ENCODE measurements at places on chromosomes 2 and 18.

- no peak for DNase-seq
These were observed 74.2 kb downstream of the TNS1 start for GRCh38 chr2:217928324-217929181.

GRCh38 chr2:46320141-46320567 is 22.9 kb downstream of the EPAS1 start:
- no peak for DNase-seq

DNA sequence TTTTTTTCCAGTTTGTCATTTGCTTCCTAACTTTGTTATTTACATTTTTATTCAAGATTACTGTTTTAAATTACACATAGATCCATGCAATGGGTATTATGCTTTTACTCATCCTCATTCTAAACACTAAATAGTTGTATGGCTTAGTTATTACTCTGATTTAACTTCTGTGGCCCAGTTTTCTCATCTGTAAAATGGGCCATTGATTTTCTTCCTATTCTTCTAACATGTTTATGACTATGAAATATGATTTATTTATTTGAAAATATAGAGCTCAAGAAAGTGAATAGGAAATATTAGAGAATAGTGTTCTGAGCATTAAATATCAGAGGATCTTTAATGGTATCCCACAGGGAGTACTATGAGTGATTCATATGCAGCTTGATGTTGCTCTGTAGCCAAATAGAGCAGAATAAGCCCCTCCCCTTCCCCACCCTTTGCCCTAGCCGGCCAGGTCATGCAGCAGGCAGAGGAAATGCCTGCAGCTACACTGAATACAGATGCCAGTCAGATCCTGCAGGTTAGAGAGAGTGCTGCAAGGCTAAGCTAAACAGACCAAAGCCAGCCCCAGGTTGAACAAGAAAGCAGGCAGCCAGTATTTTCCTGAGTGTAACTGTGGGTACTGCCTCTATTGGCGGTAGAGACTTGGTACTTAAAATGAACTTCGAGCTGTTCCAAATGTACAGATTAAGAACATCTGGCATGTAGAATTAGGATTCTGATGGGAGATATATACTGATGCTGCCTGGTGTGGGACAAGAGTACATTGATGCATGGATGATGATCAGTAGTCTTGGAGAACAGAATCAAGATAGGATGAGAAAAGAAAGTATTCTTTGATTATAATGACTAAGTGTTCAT is 11.7 kb upstream of the ACYP2 start:
- peak; percentile 81 for DNase-seq

- DNase-seq = no peak
These were observed 7.8 kb downstream of the SLC66A2 start for GRCh38 chr18:79943608-79944125.

GRCh38 chr2:33190393-33190937 is 243.7 kb downstream of the LTBP1 start:
- DNase-seq = no peak

GRCh38 chr2:197889041-197889440 is 84.6 kb downstream of the PLCL1 start:
- DNase-seq = no peak

GRCh38 chr2:100852999-100853908 is 33.3 kb downstream of the NPAS2 start:
- DNase-seq = no peak

- DNase-seq = no peak
These were observed 805 bp downstream of the SNORC start for GRCh38 chr2:232870766-232871371.

- DNase-seq = no peak
These were observed 794.8 kb downstream of the SATB2 start for GRCh38 chr2:198662905-198663304.

GRCh38 chr2:55010915-55011314 is 39.3 kb downstream of the RTN4 start:
- no peak for DNase-seq

- no peak for DNase-seq
These were observed 141.5 kb downstream of the FBXO15 start for GRCh38 chr18:74006143-74006542.

- no peak for DNase-seq
These were observed 15.6 kb upstream of the PSD4 start for GRCh38 chr2:113157897-113158753.

DNA sequence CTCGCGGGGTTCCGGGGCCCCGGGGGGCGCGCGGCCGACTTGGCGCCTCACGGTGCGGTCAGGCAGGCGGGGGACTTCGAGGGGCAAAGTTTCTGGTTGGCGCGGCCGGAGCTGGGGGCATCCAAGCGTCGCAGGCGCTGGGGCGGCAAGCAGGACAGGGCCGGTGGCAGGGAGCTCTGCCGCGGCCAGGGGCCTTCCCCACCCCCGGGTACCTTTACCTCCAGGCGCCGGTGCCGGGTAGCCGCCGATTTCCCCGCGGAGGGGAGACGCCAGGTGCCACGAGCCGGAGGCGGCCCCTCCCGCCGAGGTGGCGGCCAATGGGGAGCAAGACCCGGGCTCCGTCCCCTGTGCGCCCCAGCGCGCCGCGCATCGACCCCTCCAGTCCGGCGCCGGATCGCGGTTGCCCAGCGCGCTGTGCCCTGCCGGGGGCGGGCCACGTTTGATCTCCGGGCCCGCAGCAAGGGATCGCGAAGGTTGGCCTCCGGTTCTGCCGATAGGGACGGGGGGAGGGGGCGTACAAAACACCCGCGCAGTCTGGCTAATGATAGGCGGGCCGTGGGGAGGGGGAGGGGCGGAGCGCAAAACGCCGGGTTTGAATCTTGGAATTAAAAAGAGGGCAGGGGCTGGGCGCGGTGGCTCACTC is at the start of gene ST8SIA5:
TSS of gene ST8SIA5 (minus strand) at position 495 of the 643 bp plus-strand sequence. CDS start 545 bp downstream, outside the sequence.
- DNase-seq = no peak

GRCh38 chr2:60872510-60872928 is 8.9 kb upstream of the REL start:
- no peak for DNase-seq

GRCh38 chr2:215171151-215171550 is 32.7 kb upstream of the ABCA12 start:
- DNase-seq = no peak

DNA sequence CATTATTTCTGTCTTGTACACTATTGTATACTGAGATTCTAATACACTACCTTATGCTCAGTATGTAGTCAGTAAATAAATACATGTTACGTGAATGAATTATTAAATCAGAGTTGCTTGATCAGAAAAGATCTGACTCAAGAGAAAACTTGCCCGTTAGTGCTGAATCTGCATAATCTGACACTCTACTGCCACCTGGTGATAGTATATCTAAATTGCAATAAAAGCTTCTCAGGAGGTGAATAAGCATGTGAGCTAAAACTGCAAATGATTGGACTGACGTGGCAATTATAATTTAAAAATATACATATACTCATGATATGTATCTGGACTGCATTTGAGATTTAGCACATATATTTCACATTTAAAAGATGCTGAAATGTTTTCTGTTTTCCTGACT is 70.4 kb downstream of the KIAA1328 start:
- DNase-seq = no peak

DNA sequence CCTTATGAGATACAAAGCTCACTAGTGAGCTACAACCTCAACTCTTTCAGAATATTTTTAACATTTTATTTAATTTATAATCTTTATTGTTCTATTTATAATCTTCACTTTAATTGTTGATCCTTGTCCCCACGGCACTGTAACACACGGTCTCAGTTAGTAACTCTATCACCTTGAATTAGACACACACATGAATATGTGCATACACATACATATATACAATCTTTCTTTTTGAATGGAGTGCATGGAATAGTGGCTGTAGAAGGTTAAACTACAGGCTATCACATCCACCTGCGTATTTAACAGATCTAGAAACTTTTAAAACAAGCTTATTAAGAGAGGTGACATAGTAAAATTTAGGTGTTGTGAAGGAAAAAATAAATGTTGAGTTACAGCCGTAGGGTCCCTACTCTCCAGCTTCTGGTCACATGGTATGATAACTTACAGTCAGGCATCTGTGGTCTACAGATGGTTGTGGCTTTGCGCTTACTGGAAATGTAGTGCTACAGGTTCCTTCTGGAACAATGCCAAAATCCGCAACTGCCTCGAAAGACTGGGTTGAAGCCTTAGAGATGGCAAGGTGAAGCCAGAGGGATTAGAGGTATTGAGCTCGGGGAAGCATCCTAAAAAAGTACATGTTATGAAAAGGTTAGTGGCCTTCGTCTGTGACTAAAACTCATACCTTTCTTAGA is 1324.1 kb upstream of the SLC39A10 start:
- DNase-seq = no peak

DNA sequence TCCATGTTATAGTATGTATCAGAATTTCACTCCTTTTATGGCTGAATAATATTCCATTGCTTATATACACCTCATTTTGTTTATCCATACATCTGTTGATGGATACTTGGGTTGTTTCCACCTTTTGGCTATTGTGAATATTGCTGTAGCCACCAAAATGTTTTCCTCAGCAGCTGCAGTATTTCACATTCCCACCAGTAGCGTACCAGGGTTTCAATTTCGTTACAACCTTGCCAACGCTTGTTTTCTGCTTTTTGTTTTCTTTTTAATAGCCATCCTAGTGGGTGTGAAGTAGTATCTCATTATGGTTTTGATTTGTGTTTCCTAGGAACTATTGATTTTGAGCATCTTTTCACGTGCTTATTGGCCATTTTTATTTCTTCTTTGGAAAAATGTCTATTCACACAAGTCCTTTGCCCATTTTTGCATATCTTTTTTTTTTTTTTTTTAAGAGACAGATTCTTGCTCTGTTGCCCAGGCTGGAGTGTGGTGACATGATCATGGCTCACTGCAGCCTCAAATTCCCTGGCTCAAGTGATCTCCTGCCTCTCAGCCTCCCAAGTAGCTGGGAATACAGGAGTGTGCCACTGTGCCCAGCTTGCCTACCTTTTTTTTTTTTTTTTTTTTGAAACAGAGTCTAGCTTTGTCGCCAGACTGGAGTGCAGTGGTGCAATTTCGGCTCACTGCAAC is 14.2 kb downstream of the UBXN2A start:
- no peak for DNase-seq

DNA sequence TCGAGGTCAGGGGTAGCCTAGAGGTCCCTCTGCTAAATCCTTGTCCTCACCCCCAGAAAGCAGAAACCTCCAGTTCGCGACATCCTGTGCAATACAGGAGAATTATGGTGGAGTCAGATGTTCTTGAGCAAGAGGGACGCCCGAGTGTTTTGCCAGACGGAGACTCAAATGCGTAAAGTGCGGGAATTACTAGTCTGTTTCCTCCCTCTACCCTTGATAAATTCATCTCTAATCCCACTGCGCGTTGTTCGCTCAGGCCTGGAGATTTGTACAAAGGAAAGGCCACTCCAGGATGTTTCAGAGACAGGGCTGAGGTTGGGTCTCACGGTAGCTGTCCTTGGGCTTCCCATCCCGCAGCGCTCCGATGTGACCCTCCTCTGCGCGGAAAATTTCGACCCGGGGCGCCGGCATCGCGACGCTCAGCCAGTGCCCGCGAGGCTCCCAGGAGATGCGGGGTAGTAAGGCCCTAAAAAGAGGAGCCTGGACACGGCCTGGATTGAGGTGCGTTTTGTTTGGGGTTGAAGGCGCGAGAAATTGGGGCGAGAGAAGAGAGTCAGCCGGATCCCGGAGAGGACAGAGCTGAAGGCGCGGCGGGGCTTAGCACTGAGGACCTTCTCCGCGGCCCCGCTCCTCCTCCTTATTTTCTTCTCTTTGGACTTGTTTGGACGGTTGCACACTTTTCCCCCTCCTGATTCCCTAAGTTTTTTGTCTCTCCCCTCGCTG is 2.6 kb upstream of the NEUROD1 start:
- DNase-seq = no peak

DNA sequence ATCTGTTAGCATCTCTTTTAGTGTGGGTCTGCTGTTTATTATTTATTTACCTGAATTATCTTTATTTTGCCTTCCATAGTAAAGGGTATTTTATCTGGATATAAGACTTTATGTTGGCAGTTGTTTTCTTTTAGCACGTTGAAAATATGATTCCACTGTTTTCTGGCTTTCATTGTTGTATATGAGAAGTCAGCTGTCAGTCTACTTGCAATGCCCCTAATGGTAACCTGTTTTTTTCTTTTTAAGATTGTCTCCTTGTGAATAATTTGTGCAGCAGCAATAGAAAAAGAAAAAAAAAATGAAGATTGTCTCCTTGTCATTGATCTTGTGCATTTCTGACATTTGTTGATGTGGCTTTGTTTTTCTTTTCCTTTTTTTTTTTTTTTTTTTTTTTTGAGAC is 27.2 kb downstream of the SNED1 start:
- no peak for DNase-seq

DNA sequence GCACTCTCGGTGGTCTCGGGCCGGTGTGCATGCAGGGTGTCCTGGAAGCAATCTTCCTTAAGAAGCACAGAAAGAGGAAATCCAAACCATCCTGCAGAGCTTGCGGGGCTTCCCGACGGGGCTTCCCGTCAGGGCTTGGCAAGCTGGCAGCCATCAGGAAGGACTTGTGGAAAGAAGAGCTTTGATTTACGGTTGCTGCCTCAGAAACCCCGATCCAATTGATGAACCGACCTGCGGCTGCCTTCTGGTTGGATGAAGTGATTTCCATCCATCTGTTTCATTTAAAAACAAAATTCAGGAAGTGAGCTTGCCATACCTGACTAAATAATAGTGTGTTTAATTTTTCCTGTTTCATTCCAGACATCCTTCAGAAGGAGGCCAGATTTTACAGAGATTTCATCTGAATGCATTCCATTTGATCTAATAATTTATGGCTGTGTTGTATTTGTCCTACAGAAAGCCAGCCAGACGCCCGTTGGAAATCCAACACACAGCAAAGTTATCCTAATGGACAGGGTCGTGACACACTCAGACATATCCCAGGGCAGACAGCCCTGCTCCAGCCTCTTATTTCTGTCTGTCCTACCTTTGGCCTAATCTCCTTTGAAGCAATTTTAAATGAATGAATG is 141.3 kb downstream of the SEPTIN10 start:
- DNase-seq = no peak

DNA sequence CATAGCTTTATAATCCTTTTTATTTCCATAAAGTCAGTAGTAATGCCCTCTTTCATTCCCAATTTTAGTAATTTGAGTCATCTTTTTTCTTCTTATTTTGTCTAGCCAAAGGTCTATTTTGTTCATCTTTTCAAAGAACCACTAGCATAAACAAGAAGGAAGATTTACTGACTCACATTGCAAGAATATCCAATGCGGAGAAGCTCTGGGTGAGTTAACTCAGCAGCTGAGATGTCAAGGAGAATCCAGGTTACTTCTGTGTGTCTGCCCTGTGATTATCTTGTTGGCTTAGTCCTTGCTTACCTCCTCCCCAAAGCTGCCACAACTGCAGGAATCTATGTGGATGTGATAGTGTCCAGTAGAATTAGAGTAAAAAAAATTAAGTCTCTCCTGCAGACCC is 311.4 kb upstream of the NCKAP5 start:
- no peak for DNase-seq

GRCh38 chr2:29239209-29239960 is 124.2 kb downstream of the CLIP4 start:
- no peak for DNase-seq

DNA sequence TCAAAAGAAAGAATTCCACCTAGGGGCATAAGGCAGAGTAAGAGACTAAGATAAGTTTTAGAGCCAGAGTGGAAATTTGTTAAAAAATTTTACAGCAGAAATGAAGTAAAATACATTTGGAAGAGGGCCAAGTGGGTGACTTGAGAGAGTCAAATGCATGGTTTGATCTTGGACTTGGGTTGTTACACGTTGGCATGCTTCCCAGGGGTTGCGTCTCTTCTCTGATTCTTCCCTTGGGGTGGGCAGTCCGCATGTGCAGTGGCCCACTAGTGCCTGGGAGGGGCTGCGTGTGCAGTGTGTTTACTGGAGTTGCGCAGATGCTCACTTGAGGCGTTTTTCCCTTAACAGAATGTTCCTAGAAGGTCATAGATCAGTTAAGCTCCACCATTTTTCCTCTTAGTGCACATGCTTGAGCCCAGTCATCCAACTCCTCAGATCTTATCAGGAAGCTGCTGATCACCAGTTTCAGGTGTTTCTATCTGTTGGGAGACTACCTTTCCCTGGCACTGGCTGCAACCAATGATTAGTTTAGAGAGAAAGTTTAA is 13.1 kb downstream of the SEH1L start:
- DNase-seq = no peak

All from RWPE2 (cell line).